ENCODE measurements at places on chromosomes 4 and X.
A peak's percentile ranks its signal among the peaks of the same experiment; 100 is the strongest.

- no peaks in the 10 kb centered on the region for H3K36me3 ChIP-seq
- H3K27ac ChIP-seq: no peak overlapping the region
- no peaks in the 10 kb centered on the region for H3K4me1 ChIP-seq
- H3K27me3 ChIP-seq: peaks cover 5% of the 10 kb centered on the region
- no peak overlapping the region for H3K4me3 ChIP-seq
Measured at GRCh38 chr4:169060391-169061091, 50.5 kb upstream of the CBR4 start.

DNA sequence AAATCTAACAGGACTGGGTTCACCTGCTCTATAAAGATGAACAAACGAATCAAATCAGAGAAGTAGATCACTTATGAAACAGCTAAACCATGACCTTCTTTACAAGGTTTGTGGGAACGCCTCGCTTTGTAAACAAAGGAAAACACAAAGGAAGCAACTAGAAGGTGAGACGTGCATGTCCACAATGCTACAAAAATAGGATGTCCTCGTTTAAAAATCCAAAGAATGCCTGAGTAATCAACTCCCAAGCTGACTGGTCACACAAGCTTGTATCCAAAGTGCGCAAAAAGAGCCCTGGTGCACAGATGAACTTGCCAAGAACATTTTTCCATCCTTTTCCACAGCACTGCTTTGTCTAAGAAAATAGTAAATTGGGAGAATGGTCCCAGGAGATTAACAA, 6.3 kb upstream of the SH3KBP1 start:
- H3K4me1 ChIP-seq: peaks cover 4% of the 10 kb centered on the region
- no peaks in the 10 kb centered on the region for H3K27me3 ChIP-seq
- no peak overlapping the region for H3K27ac ChIP-seq

- no peaks in the 10 kb centered on the region for H3K27me3 ChIP-seq
- H3K36me3 ChIP-seq: peaks cover 15% of the 10 kb centered on the region
- H3K4me3 ChIP-seq: no peak overlapping the region
- no peak for DNase-seq
- peak overlapping the region; percentile 66 for H3K27ac ChIP-seq
- peaks cover 18% of the 10 kb centered on the region for H3K4me1 ChIP-seq
Measured at GRCh38 chr4:27007507-27007906, 146.9 kb downstream of the STIM2 start.

- no peaks in the 10 kb centered on the region for H3K4me1 ChIP-seq
- no peak overlapping the region for H3K4me3 ChIP-seq
- no peaks in the 10 kb centered on the region for H3K36me3 ChIP-seq
- no peak for DNase-seq
Measured at GRCh38 chrX:123330229-123330942, 146.3 kb downstream of the GRIA3 start.

DNA sequence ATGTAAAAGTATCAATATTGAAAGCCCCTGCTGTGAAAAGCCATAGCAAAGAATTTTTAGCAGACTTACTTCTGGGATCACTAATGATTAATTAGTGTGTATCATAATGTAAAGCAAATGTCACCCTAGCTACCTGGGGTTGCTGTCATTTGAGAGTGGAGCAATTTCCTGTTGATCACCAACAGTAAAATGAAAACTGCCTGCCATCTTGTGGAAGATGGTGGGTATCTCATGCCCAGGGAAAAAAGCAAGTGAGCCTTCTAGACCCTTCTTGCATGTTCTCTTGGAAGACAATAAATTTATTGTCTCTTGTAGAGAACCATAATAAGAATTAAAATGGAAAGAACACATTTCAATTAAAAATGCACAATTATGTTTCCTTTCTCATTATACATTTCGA, 360.2 kb downstream of the ZIC3 start:
- H3K27me3 ChIP-seq: no peaks in the 10 kb centered on the region
- DNase-seq: no peak
- H3K4me3 ChIP-seq: no peak overlapping the region
- no peaks in the 10 kb centered on the region for H3K4me1 ChIP-seq

- H3K4me3 ChIP-seq: no peak overlapping the region
- H3K27me3 ChIP-seq: peaks cover 12% of the 10 kb centered on the region
- no peak for DNase-seq
Measured at GRCh38 chr4:3759236-3759635, 6.9 kb upstream of the ADRA2C start.

DNA sequence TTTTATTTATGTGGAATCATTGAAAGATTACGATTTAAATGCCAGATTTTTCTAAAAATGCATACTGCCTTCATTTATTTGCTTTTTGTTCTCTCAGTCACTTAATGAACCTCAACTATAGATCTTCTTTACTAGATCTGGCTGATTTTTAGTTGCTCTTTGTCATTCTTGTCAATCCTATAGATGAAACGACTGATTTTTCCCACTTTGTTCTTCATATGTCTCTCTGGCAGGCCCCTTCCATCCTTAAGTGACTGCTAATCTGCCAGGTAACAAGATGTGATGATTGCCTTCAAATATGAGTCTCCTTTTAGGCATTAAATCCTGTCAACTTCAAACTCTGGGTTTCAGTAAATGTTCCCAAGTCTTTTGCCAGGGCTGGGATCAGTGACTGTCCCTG, 61.0 kb downstream of the ALG13 start:
- H3K27ac ChIP-seq: no peak overlapping the region
- DNase-seq: no peak
- H3K27me3 ChIP-seq: no peaks in the 10 kb centered on the region
- no peaks in the 10 kb centered on the region for H3K4me1 ChIP-seq
- peaks cover 29% of the 10 kb centered on the region for H3K36me3 ChIP-seq
